ENCODE measurements at places on chromosomes 3 and 15.
A peak's percentile ranks its signal among the peaks of the same experiment; 100 is the strongest.

DNA sequence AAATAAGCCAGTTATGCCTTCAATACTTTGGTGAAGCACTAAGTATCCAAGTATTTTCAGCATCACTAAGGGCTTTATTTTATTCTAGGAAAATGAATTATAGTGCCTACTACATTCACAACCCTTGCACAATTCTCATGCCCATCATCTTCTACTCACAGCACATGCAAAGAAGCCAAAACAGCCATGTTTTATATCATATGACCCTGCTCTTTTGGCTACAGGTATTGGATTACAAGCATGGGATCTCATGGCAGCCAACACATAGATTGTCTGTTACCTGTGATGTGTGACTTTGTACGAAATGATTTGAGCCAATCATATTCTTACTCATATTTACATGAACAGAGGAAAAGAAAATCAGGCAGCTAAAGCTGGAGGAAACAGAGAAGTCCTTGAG, 38.6 kb downstream of the STT3B start:
- DNase-seq, result no peak

- DNase-seq, result no peak
Observed at GRCh38 chr3:174581558-174581957, 277.6 kb upstream of the NAALADL2 start.

GRCh38 chr15:28110481-28110881, 11.4 kb upstream of the OCA2 start:
- no peak for DNase-seq

DNA sequence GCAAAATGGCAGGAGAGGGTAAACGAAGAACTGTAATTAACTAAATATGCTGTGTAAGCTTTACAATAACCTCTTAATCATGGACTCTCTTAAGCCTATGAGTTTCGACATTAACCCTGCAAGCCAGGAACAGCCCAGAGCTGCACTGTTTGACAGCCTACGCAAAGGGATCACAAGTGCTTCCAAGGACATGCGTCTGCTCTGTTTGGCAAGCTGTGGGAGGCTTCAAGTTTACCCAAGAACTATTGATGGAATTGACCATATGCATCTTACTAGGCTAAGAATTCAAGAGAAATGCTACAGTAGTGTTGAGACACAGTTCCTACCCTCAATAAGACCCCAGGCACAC, 66.0 kb downstream of the PDZRN3 start:
- no peak for DNase-seq

DNA sequence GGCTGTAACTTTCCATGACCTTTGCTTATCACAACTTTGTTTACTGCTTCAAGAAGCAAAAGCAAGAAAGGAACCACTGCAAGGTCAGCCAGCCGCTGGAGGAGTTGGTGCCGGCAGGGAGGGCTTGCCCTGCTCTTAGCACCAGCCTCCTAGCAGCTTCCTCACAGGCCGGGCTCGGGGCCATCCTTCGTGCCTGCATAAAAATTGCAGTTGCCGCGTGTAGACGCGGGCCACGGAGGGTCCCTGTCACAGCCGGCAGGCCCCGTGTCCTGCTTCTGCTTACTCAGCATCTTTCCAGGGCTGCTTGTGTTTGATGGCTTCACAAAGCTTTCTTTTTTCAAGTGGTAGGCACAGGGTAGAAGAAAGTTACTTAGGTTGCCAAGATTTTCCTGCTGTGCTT, 84.4 kb downstream of the PGPEP1L start:
- peak; percentile 68 for DNase-seq

GRCh38 chr3:125433611-125434041, 58.5 kb upstream of the ZNF148 start:
- DNase-seq, result no peak

DNA sequence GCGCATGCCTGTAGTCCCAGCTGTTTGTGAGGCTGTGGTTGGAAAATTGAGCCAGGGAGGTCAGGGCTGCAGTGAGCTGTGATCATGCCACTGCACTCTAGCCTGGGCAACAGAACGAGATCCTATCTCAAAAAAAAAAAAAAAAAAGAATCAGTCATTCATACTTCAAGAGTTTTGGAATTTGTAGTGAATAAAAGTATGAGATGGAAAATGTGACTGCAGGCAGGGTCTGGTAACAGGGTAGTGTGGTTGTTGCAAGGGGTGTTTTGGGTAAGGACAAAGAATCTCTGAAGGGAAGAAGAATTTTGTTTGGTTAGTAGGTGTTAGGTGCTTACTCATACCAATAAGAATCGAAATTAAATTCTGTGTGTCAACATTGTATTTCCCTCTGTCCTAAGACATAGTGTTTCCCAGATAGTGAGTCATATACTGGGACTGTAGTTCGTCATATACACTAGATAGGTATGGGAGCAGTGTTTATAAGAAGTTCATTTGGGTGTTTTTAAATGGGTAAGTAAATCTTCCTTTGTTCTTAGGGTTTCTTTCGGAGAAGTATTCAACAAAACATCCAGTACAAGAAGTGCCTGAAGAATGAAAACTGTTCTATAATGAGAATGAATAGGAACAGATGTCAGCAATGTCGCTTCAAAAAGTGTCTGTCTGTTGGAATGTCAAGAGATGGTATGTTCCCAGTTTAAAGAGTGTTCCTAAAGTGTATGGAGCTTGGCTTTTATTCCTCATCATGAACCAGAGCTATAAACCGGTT, 14.2 kb downstream of the NR1D2 start:
- no peak for DNase-seq

- peak; percentile 51 for DNase-seq
Observed at GRCh38 chr3:73086071-73086494, 24.6 kb downstream of the EBLN2 start.

Data from upper lobe of left lung (tissue), 6 donors.